ENCODE measurements at places on chromosomes 5 and 9.

DNA sequence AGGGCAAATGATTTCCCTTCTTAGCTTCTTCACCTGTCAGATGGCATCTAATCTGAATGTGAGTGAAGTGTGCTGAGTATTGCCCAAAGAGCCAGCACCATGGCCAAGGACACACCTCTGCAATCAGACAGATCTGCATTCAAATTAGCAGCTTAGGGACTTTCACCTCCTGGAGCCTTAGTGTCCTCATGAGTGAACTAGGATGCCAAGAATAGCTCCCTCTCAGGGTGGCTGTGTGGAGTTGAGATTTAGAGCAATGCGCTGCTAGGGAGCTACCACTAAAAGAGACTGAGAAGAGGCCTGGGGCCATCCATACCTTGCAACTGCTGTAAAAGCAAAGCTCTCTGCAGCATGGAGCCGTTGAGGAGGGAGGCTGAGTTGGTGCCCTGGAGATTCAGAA lies 1.4 kb downstream of the CIZ1 start:
- DNase-seq: no peak

GRCh38 chr5:82077496-82077895 lies 105.7 kb downstream of the ATG10 start:
- DNase-seq: no peak

DNA sequence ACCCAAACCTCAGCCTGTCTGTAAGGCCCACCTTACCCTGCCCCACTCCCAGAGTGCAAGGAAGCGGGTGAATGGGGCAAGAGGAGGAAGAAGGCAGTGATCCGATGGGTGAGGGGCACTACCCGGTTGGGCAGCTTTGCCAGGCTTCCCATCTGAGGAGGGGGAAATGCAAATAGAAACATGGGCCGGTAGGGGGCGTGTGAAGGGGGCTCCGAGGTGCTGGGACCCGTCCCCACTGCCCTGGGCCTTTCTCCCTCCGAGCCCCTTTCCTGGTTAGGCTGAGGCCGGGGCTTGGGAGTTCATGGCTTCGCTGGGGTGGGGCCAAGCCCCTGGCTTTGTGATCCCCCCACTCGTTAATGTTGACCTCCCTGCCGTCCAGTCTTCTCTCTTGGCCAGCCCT lies 23.6 kb upstream of the MYORG start:
- no peak for DNase-seq

GRCh38 chr9:86337469-86338108 lies 16.6 kb downstream of the TUT7 start:
- no peak for DNase-seq

- DNase-seq: no peak
Observed at GRCh38 chr9:123555646-123556045, 199.6 kb downstream of the CRB2 start.

DNA sequence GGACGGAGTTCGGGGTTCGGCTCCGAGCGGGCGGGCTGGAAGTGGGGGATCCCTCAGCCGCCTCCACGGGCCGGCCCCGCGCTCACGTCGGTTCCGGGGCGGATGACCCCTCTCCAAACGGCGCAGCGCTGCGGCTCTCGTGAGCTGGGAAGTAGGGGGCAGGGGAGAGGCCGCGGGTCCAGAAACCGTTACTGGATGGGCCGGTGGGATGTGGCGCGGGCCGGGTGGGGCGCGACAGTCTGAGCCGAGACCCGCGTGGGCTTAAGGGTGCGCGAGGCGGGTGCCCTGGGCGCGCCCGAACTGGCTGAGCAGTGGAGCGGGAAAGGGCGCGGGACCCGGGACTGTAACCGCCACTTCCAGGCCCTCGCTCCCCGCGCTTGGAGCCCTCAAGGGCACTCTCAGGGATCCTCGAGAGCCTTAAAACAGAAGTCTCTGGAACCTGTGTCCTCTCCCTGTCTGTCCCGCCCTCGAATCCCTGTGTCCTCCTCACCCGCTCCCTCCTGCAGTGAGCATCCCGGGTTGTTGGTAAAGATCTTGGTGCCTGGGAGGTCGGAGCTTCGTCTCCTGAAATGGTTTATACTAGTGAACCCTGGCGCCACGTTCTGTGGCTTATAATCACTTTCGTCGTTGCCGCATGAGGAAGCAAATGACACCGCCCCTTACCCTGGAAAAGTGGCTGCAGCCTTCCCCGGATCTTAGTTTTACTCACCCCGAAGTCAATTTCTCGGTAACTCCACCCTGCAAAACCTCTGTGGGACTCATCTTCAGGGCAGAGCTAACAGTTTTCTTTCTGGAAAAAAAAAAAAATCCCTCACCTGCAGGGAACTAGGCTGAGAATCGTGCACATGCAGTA lies 571 bp upstream of the MARCHF11 start:
- DNase-seq: no peak

- no peak for DNase-seq
Observed at GRCh38 chr5:160188141-160189015, 40.9 kb upstream of the FABP6 start.

GRCh38 chr5:1099926-1100663 lies 11.8 kb downstream of the SLC12A7 start:
- no peak for DNase-seq

DNA sequence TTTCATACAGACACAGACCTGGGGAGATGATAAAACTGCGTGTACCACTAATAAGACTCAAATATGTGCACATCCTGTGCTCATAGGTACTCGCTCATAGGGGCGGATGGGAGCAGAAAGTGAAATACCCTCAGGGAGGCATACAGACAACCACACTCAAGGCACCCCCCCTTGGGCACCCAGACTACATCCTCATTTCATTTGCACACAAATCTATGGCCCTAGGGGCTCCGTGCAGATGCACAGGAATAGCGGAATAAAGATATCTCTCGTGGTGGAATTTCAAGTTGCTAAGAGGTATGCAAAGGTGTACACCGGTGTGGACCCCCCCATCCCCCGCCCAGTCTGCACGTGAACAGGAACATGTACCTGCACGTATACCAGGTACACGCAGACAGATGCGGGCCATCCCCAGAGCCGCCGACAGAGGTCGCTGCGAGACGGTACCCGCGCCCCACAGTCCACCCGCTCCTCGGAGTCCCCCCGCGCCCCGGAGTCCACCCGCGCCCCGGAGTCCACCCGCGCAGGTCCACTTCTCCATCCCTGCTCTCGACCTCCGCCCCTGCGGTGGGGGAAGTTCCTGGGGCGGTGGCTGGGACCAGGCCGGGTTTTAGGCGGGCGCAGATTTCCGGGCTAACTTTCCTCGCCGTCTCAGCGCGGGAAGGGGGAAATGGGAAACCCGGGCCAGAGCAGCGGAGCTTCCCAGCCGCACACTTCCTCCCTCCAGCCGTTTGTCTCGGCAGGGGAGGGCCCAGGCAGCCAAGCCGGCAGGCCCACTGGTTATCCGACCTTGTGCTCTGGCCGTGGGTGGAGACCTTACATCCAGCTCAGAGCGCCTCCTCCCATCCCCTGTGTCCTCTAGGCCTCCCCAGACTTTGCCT lies 1.0 kb upstream of the IL12B start:
- DNase-seq: peak; percentile 77

GRCh38 chr5:150339841-150340240 lies 17.7 kb upstream of the TCOF1 start:
- DNase-seq: no peak

DNA sequence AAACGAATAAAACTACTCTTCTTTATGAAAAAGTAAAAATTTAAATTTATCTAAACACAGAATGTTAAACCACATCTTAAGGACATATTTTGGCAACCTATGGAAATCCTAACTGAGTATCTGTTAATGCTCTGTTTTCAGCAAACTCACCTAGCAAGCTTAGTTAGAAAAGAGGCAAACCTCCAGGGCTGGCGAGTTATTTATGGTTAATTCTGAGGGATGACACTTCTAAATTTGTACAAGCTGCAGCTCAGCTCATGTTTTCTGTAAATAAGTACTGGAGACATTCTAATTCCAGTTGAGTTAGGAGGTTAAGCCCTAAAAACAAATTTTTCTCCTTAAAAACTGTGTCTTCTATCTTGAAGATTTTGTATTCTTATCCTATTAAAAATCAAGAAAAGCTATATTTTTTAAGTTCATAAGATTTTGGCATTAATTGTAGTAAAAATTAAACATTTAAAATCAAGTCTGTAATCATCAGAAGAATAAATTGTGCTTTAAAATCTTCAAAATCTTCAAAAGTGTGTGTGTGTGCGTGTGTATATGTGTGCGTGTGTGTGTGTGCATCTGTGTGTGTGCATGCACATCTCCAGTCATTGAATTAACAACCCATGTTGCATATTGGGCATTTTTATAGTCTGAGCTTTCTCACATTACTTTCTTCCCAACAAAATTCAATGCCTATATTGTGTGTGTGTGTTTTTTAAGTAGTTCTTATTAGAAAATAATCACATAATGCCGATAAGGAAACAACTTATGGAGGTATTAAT lies 127.8 kb downstream of the CCDC192 start:
- DNase-seq: no peak

GRCh38 chr9:99365233-99365980 lies 143.3 kb downstream of the SEC61B start:
- DNase-seq: no peak

GRCh38 chr5:17127743-17128231 lies 89.6 kb upstream of the BASP1 start:
- DNase-seq: no peak

GRCh38 chr5:33281431-33281843 lies 159.3 kb upstream of the TARS1 start:
- no peak for DNase-seq

DNA sequence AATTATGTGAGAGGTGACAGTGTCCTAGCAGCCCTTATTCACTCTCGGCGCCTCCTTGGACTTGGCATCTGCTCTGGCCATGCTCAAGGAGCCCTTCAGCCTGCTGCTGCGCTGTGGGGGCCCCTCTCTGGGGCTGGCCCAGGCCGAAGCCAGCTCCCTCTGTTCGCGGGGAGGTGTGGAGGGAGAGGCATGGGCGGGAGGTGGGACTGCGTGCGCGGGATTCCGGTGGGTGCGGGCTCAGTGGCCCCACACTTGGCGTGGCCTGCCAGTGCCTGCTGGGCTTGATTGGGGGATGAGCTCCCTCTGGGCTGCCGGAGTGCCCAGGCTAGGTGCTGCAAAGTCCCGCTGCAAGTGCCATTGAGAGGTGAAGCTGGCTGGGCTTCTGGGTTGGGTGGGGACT lies 12.9 kb upstream of the DMRTA1 start:
- no peak for DNase-seq

DNA sequence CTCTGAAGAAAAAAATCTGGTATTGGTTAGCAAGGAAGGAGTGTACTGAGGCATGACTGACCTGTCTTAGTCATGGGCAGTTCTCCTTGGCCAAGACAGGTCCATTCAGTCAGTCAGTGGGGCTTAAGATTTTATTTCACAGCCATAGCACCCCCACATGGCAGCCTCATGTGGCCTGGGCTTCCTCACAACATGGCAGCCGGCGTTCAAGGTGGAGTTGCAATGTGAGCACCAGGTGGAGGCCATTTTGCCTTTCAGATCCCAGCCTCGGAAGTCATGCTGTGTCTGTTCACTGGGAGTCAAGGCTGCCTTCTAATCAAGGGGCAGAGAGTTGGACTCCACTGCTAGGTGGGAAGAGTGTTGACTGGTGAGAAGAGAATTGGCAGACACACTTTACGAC lies 10.3 kb upstream of the CARD19 start:
- DNase-seq: peak; percentile 0

GRCh38 chr9:86643946-86644674 lies 289.9 kb upstream of the TUT7 start:
- DNase-seq: no peak

DNA sequence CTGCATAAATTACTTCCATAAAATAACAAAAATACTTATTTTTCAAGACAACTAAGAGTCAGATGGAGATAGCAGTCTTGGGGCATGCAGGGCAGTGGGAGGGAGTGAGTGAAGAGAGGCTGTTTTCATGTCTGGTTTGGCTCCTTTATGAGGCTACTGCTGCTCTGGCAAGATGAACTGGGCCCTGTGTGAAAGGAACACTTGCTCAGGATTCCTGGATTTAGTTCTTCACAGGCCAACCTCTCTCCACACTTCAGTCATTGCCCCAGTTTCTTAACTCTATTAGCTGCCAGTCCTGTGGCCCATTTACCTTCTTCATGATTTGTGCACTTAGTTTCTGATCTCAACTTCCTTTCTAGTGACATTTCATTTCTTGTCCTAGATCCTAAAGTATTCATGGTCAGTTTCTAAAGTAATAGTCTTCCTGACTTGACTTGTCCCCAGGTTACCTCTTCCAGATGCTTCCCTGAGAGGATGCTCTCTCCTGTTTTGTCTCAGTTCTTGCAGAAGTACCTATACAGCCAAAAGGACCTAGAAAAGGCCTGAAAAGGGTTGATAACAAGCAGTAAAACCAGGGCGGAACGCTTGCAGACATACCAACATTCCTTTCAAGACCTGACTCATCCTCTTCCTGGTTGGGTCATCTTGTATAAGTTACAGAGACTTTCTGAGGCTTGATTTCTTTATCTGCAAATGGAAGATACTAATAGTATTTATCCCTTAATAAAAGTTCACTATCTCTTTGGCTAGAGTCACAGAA lies 77.0 kb upstream of the ZFAND5 start:
- no peak for DNase-seq

DNA sequence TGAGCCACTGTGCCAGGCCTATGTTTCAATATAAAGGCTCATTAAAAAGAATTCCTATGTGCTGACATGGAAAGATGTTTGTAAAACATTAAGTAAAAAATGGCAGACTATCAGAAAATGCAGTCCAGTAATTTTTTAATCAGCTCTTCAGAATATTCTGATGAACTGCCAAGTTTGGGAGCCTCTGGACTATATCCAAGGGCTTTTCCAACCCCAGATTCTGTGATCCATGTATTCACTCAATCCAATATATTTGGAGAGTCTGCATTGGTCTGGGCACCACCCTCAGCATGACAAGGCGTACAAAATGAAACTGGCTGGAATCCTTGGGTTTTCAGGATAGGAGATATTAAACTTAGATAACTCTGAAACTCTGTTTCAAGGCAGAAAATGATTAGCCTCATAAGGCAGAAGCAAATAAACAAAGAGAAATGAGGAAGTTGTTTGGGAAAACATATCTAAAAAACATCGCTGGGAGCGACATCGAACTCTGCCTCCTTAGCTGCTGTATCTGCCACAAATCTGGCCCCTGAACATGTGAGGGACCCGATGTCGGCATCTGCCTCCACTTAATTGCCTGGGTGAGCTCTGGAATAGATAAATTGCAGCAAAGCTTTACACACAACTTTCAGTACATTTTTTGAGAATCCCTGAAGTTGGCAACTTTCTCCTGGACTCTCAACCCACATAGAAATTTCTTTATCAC lies 14.4 kb downstream of the PDE6A start:
- DNase-seq: no peak

DNA sequence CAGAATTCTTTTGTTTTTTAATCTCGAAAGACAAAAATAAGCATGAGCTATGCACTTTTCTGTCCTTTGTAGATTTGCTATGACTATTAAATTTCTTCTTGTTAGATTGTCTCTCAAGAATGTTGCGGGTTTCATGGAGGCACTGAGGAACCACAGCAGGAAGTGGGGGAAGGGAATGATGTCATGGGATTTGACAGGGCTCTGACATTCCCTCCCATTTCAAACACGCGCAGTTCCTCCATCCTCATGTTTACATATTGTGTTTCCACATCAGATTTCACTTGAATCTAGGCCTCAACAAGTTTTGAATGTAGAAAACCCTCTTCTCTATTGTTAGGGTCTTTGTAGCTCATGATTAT lies 154.8 kb downstream of the PALM2AKAP2 start:
- DNase-seq: no peak
